Activated CD8-positive, alpha-beta memory T cell treated with anti-CD3 and anti-CD28 coated beads for 24 hours (primary cell): ENCODE measurements at places on chromosomes 3 and 15.

DNA sequence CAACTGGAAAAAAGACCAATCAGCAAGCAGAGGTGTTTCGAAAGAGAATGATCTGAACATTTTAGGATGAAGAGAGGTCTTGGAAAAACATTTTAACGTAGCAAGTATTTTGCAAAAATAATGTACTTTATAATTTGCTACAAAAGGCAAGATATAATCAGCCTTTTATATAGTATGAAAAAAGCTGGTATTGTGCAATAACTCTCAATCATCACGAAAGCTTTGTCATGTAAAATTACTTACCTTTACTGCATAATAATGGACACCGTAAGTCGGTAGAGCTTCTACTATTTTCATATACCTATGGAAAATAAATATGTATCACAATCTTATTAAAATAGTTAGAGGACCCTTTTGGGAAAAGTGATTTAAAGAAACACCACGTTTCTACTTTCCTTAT is 95.7 kb upstream of the LMOD3 start:
- DNase-seq, result no peak

- DNase-seq, result no peak
These were observed 117.1 kb downstream of the MTHFS start for GRCh38 chr15:79779746-79780145.

DNA sequence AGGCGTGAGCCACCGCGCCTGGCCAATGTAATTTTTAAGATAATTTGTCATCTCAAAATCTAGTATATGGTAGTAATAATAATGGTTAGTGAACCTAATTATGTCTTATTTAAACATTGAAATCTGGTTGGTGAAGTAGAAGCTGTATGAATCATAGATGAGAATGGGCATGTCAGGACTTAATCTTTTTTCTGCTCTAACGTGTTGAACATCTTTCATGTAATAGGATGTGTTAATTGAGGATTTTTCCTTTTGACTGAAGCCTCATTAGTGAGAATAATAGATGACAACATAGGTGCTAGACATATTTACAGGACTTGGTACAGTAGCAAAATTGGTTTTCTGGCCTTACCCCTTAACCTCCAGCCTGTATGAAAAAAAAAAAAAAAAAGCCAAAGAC is 835.6 kb downstream of the IGSF11 start:
- DNase-seq, result no peak

DNA sequence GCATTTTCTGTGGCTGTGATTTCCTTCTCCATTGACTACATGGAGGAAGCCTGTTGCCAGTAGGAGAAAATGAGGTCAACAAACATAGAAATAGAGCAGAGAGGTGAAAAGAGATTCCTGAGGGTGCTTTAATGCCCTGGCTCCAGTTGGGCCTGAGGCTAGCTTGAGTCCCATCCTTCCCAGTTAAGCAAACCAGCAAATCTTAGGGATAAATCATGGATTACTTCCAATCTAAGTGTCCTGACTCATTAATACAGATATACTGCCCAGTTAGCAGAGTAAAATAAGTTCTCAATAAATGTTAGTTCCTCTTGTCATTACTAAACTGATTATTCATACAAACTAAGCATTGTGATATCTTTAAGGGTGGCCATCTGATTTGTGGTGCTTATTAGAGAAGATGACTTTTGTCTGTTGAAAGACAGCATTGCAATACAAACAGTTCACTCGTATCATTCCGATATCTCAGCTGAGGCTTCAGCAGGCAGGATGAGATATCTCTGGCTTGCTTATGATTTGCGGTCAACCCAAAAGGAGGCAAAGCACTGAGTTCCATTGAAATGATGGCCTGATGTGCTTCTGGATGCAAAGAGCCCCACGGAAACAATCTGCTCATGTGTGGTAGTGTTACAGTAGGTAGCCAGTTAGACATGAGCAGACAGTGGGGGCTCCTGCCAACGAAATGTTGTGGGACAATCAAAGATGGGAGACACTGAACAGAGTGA is 6.6 kb upstream of the STARD5 start:
- peak; percentile 50 for DNase-seq

GRCh38 chr15:52857937-52858781 is 68.0 kb upstream of the ONECUT1 start:
- DNase-seq, result no peak

DNA sequence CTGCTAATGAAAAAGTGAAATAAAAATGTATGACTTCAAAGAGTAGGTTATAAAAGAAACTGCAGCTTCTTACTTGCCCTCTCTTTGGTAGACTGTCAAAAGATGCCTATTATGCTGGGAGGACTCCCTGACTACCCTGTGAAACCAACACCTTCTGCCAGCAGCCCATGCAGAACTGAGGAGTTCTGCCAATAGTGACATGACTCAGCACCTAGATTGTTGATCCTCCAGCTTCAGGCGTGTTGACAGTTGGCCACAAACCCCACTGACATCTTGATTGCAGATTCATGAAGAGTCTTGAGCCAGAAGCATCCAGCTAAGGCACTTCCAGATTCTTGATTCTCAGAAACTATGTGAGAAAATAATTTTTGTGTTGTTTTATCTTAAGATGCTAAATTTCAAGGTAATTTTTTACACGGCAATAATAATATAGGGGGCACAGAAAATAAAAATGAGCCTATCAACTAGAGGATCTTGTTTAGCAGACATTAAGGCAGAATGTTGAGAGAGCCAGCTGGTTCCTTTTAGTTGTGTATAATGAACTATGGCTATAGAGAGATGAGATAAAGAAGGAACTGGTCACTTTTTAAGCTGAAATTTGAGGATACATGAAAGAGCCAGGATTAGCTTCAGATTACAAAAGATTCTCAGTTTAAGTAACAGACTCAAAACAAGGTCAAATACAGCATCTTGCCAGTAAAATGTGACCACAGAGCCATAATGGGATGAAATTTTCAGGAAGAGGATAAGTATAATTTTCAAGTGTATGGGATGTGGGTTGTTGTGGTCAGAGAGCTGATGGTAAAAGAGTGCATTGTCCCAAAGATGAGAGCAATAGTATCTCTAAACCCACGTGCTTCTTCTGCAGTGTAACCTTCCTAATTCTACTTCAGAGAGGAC is 588.7 kb upstream of the CBLB start:
- DNase-seq, result no peak

DNA sequence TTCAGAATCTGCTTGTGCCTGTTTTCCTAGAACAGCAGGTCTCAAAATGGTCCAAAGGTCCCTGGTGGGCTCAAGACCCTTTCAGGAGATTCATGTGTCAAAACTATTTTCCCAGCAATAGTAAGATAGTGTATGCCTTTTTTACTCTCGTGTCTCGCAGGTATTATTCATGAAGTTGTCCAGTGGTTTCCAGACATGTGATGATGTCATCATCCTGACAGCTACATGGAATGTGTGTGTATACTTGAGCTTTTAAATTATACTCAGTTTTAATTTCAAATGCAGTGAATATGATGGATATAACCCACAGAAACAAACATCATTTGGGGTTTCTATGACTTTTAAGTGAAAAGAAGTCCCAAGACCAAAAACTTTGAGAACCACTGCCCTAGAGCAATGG is 288.6 kb downstream of the NTRK3 start:
- DNase-seq, result no peak

DNA sequence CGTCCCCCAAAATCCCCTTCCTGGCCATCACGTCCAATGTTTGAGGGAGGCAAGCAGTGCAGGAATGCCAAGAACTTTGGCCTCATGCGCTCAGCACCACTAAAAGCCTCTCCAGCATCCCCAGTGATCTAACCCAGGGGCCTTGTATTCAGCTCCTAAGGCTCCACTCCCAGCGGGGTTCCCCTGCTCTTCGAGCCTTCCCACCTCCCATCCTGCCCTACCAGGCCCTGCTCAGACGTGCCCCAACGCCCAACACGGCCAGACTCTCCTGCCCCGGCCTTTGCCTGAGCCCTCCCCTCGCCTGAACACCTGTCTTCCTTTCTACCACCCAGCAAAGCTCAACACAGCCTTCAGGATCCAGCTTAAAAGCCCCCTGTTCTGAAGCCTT is 30.5 kb downstream of the PLXND1 start:
- no peak for DNase-seq

DNA sequence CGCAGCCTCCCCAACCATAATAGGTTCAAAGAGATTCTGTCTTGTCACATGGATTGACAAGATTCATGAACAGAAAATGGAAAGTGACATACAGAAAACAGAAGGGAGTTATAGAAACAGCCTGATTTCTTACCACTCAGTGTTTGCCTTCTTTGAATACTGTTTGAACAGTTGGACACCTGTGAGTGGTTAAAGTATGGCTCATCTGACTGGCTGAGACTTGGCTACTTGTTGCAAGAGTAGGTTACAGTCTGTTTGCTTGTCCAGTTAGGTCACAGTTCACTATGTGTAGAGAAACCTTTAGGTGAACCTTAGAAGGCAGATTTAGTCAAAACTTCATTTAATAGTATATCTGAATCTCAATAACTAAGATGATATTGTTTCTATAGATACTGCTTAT is 1003.9 kb upstream of the EPHA6 start:
- no peak for DNase-seq

GRCh38 chr15:39685999-39686613 is 96.5 kb downstream of the FSIP1 start:
- DNase-seq, result no peak
